Fibroblast of skin of right biceps (primary cell): ENCODE measurements at places on chromosomes 6 and 20.

DNA sequence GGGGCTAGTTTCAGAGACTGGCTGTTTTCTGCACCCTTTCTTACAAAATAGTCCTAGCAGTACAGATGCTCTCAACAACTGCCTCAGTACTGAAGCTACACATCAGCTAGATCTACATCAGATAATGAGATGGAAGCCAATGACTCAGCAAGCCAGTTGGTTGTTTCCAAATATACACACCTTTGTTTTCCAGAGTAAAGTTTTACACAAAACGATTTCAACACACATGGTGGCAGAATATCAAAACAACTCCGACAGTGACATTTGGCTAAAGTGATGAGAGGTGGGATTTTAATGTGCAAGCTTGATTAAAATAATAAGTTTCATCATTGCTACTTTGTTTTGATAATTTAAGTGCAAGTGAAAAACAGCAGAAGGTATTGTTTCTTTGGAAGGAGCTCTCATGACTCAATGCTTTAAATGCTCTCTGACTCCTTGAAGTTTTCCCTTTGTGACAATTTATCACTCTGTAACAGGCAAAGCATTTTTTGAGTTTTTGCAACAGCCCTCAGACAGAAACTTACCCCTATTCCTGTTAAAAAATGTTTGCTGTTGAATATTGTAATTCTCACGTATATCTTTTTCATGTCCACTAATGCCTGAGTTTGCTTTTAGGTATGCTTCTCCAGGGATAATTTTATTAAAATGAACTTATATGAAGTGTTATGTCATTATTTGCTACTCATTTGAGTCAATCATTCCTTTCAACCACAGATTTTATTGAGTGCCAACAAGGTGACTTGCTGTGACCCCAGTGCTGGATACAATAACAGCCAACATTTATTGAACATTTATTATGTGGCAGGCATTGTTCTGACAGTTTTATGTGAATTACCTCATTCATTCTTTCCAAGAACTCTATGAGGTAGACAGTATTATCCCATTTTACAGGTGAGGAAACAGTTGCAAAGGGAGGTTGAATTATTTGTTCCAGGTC lies 882.0 kb downstream of the TFAP2A start:
- DNase-seq = peak; percentile 42

- no peak for DNase-seq
These were observed 84.0 kb upstream of the EYA2 start for GRCh38 chr20:46810448-46811223.

GRCh38 chr20:59786801-59787537 lies 146.5 kb downstream of the SYCP2 start:
- DNase-seq = no peak

- peak; percentile 72 for DNase-seq
These were observed 33.4 kb downstream of the PLN start for GRCh38 chr6:118581489-118581959.

GRCh38 chr20:1038205-1038604 lies 36.1 kb upstream of the RSPO4 start:
- DNase-seq = no peak

DNA sequence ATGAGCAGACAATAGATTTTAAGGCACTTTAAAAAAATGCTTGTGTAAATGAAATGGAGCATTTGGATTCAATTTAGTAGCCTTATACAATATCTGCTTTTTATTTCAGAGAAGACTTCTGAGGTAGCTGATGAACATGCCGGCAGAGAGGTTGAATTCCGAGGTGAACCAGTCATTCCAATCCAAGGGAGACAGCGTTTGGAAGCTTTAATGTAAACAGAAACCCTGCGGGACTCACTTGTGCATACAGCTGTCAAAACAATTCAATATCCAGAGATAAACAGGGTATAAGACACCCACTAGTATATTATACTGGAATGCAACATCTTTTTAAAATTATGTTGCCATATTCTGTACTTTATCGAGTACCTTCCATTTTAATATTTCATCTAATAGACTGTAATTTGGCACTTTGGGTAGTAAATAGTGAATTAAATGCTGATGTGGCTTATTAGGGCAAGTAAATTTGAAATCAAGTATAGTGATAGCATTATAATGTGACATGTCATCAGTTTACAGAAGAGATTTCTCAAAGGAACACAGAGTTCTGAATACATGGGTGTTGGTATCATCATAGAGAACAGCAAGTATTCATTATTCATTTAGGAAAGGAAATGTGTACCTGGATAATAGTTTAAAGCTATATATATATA lies 347.7 kb downstream of the PRKN start:
- DNase-seq = peak; percentile 76

GRCh38 chr20:38523697-38524096 lies 51.1 kb downstream of the RALGAPB start:
- DNase-seq = peak; percentile 43

DNA sequence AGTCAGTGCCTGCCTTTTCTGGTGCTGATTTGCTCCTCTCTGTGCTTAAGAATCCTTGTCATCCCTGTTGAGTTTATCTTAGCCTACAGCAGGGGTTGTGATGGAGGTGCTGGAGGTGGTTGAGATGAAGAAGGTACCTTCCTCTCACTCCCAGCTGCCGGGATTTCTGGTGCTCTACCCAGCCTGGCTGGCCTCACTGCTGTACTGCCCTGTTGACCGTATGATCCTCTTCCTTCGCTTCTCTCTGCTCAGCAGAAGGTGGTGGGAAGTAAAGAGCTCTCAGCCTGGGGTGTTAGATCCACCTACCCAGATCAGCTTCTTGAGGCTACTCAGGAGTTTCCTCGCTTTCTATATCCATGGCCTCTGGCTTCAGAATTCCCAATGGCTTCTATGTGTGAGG lies 101.0 kb upstream of the NXT1 start:
- DNase-seq = no peak

GRCh38 chr20:10423735-10424134 lies 10.3 kb downstream of the MKKS start:
- no peak for DNase-seq

DNA sequence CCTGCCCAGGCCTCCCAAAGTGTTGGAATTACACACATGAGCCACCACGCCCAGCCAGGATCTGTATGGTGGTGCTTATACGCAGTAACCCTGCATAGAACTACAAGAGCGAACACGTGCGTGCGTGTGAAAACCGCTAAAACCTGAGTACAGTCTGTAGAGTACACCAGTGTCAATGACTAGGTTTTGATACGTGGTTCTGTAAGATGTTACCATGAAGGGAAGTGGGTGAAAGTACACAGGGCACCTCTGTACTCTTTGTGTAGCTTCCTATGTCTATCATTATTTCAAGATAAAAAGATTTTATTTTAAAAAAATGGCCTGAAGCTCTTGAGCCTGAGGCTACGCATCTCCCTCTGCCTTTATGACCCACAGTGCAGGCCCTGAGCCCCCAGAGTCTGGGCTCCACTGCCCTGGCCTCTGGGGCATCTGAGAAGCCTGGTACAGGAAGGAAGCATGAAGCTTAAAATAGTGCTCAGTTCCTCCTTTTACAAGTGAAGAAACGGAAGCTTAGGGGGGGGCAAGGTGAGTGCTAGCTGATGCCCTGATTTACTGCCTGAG lies 21.6 kb downstream of the LY86 start:
- no peak for DNase-seq

DNA sequence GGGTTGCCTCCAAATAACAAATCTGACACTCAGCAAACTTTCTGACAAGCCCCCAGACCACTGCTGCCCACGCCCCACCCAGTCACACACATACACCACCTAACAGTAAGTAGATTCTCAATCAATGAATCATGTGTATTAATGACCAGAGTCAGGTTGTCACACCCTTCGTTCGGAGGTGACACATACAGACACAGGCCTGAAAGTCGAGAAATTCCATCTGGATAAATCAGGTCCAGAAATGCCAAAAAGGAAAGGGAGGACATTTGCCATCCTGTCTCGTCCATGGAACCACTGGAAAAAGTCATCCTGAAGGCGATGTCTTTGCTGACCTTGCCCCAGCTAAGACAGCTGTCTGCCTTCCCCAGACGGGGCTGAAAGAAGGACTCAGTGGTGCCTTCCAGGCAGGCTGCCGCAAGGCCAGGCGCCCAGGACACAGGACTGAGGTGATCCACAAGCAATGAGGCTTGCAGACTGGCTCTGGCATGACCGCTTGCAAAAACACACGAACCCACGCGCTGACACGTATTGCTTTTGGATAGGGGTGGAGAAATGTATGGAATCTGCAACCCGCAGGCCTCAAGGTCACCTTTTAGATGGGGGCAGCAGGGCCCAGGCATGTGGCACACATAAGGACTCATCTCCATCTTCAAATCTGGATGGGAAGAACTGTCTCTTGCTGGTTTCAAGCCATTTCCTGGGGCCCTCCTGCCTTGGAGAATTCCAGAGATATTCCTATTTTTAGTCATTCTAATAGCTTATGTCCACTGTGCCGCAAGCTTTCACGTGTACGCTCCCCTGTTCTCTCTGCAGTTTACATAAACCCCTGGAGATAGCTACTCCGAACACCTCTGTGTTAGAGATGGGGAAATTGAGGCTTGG lies 9.0 kb downstream of the NFATC2 start:
- DNase-seq = peak; percentile 86

- DNase-seq = peak; percentile 49
These were observed 1.9 kb downstream of the EDN1 start for GRCh38 chr6:12291839-12292604.

GRCh38 chr20:53839423-53840176 lies 230.8 kb downstream of the BCAS1 start:
- DNase-seq = no peak
